ENCODE measurements at places on chromosomes 1 and 21.

- no peak for DNase-seq
Measured at GRCh38 chr1:234244482-234244881, 128.8 kb upstream of the COA6 start.

- no peak for DNase-seq
Measured at GRCh38 chr1:45348609-45348965, 8.3 kb upstream of the MUTYH start.

GRCh38 chr1:107140703-107141490 lies at the start of gene NTNG1:
TSS of gene NTNG1 (plus strand) at chr1:107141039.
- DNase-seq: peak; percentile 66

GRCh38 chr1:218600968-218601367 lies 255.8 kb downstream of the TGFB2 start:
- no peak for DNase-seq

GRCh38 chr1:21314743-21315396 lies 24.6 kb upstream of the ECE1 start:
- DNase-seq: no peak

- DNase-seq: peak; percentile 22
Measured at GRCh38 chr1:226882187-226882586, 11.8 kb downstream of the PSEN2 start.

DNA sequence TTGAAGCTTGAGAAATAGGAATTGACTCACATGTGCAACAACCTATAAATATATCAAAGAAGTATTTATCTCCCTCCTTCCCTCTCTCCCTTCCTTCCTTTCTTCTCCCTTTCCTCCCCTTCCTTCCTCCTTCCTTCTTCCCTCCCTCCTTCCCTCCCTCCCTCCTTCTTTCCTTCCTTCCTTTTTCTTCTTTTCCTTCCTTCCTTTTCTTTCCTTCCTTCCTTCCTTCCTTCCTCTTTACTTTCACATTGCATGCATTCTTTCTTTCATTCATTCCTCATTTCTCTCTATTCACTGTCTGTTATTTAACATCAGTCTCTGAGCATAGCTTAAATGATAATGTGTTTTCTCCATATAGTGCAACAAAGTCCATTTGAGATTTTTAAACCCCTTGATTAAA lies 214.2 kb downstream of the CHRM3 start:
- DNase-seq: no peak

DNA sequence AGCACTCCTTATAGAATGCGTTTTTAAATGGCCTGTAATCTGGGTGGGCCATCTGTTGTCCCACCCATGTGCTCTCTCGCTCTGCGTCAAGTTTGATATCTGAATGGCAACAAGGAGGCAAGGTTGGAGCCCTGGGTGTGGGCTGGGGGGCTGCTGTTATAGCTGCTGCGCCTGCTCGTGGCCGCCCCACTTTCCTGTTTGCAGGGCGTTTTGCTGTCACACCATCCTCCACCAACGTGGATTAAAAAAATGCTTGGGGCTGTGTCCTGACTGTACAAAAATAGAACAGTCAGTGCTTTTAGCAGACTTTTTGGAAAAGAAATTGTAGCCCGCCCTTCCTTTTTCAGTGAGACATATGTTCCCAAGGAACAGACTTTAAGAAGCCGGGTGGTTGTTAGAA lies 25.4 kb downstream of the UMODL1 start:
- no peak for DNase-seq

DNA sequence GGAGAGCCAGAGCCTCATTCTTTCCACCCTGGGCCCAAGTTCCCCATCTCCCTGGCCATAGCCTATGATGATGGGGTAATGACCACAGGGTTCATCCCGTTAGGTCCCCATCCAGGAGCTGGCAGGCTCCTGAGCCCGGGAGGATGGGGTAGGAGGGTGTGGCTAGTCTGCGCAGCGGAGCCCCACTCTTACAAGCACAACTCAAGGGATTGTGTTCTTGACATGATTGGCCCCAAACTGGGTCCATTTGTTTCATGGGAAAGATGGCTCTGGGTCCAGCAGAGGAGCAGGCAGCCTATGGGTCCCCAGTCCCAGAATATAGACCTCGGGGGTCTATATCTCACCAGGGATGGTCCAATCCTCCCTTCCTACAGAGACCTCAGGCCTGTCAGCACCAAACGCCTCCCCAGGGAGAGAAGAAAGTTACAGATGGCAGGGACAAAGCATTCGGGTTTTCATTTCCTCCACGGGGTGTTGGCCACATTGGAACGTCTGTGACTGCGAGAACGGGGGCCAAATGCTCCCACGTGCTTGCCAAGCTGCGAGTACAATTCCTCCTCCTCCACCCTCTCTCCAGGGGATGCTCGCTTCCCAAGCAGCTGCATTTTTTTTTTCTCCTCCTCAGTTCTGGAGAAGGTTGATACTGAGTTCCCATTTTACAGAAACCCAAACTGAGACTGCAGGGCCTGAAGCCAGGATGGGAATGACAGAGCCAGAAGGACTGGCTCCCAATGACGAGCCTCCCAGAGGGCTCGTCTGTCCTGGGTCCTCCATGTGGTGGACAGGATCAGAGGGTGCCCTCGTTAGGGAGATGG lies 71.0 kb downstream of the DHRS3 start:
- DNase-seq: no peak

GRCh38 chr1:77424236-77424635 lies 142.4 kb downstream of the AK5 start:
- DNase-seq: peak; percentile 67

GRCh38 chr1:16521288-16521583 lies 7.2 kb upstream of the RNU1-1 start:
- DNase-seq: no peak

- DNase-seq: no peak
Measured at GRCh38 chr1:37905727-37906126, 41.1 kb downstream of the INPP5B start.

DNA sequence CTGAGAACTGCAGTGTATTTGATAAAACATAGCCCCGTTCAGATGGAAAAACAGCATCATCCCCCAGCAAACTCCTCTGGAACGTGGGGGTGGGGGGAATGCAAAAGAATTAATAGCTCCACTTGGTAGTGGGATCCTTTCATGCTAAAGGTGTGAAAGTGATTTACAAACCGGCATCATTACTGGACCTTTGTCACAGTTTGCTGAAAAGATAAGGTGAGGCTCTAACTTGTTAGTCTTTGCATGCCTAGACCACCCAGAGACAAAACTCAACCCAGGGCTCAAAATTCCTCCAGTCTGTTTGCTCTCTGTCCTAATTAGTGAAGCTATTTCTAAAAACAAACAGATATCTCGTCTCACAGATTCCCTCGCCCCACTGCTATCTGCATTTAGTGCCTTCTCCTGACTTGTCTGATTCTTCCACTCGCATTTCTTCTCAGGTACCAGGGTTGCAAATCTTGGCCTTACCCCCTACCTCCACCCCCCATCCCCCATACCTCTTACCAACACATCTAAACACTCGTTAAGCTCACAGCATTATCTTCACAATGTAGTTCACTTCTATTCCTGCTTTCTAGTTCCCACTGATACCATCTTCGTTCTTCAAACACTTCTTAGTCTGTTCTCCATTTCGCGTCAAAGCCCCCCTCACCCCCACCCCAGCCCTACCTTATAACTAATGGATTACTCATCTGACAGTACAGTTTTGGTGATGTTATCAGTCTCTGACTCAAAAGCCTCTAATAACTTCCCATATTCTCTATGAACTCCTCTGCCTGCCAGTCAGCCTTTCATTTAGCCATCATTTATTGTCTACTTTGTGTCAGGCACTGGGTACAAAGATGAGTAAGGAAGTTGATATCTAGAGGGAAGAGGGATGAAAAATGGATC lies 11.8 kb downstream of the IER5 start:
- DNase-seq: no peak

DNA sequence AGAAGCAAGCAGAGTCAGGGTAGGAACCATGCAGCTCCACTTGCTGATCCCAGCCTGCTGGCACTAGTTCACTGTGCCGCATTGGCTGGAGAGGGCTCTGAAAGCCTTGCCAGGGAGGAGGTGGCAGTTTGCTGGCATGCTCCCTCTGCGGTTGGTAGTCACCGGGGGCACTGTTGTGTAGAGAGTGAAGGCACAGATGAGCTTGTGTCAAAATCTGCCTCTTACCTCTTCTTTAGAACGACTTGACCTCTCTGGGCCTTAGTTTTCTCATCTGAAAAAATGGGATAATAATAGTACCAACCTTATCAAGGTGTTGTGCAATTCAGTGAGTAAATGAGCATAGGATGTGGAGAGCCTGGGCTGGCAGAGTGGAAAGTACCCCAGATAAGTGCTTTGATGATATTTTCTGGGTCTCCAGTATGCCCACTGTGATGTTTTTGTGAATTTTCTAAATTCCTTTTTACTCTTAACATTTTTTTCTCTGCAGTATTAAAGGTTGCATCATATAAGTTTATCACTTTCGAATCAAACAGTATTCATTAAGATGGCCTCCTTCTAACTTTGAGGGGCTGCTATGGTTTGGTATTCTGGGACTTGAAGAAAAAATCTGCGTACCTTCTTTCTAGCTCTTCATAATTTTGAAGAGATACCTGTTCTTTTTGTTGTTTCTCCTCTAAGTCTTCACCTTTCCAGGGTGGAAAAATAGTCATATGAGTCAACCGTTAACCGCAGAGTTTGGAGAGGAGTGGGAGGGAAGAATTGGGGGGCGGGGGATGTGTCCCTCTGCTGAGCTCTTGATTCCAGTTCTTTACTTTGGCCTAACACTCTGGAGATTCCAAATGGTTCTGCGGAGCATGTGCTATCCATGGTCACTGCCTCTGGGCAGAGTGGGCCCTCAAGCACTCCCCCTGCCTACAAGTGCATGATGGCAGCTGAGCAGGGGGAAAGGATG lies 26.8 kb downstream of the SZRD1 start:
- DNase-seq: no peak

DNA sequence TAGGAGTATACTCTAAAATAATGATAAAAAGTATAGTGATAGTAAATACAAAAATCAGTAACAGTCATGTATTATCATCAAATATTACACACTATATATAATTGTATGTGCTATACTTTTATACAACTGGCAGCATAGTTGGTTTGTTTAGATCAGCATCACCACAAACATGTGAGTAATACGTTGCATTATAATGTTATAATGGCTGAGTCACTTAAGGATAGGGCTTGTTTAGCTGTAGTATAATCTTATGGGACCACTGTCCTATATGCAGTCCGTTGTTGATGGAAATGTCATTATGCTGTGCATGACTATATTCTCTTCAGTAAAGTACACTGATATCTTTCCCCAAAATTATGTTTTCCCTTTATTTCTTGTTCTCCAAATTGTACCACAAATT lies 92.8 kb downstream of the LYPLAL1 start:
- DNase-seq: no peak

DNA sequence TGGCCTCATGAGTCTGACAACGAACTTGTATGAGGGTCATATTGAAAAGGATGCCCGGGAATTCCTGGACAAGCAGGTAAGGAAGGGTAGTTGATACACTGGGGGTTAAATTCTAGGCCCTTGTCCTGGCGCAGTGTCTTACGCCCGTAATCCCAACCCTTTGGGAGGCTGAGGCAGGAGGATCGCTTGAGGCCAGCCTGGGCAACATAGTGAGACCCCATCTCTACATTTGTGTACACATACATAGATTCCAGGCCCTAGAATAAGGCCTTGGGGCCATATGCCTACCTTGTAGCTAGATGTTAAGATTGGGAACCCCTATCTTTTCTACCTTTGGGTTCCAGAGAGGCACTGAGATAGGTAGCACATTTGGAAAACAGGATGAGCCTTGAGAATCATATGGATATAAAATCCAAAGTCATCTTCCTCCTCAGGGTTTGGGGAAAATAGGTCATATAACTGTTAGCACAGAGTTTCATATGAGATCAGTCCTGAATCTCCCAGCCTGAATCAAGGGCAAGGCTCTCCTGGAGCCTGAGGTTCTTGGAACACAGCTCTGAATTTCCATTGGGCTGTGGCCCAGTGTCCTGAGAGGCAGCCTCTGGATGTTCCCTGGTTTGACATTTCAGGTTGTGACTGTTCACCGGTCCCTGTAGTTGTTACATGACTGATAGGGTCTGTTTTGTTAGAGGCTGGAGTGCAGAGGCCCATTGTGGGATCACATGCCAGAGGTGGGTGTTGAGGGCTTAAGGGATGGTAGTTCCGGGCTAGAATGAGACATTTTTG lies 104.4 kb downstream of the PIK3R3 start:
- no peak for DNase-seq

DNA sequence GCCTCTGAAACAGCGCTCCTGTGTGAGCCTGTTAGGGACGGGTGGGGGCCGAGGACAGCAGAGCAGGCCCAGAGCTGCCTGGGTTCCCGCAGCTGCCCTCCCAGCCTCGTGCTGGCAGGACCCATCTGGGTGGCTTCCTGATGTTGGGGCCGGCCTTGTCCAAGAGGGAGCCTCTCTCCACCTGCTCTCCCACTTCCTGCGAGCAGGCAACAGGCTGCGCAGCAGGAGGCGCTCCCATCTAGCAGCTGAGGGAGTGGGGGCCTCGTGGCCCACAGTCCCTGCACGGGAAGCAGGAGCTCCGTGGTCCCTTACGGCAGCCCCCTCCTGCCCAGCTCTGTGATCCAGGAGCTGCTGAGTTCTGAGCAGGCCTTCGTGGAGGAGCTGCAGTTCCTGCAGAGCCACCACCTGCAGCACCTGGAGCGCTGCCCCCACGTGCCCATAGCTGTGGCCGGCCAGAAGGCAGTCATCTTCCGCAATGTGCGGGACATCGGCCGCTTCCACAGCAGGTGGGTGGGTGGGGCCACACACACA lies 68.0 kb downstream of the TRIM11 start:
- no peak for DNase-seq

DNA sequence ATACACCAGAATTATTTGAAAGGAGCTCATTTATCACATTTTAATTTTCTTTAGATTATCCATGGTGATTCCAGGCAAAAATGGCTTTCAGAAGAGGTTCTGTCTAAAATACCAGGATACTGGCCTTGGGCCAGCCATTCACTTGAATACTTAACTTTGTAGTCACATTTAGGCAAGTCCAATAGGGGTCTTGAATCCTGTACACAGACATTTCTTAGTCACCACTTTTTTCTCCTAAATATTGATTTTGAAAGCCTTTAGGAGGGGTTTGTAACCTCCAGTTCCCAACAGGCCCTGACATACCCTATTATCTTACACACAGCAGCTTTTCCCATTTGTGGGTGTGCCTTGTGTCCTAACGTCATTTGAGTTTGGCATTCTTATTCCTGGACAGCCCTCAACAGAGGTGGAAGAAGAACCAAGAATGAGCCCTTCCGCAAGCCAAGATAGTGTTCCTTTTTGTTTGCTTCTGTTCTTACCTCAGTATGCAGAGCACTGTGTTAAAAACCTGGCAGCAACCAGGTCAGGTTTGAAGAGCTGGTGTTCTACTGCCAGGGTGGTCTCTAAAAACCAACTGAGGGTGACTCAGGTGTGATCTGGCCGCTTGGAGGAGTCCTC lies 19.5 kb downstream of the MAP3K7CL start:
- DNase-seq: peak; percentile 54

DNA sequence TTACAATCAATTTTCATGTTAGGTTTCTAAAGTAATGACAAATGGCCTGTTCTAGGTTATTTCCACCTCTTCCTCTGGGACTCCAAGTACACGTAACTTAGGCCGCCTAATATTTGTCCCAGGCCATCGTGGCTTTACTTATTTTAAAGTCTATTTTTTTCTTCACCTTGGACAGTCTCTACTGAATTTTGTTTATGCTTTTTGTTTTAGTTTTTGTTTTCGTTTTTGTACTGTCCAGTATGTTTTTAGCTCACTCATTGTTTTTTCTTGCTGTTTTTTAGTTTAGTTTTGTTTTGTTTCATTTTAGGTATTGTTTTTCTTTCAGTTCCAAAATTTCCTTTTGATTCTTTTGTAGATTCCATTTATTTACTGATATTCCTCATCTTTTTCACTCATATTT lies 187.7 kb upstream of the RNPC3 start:
- DNase-seq: no peak
